GOT3 (cell line): ENCODE measurements at places on chromosomes 12 and 14.

DNA sequence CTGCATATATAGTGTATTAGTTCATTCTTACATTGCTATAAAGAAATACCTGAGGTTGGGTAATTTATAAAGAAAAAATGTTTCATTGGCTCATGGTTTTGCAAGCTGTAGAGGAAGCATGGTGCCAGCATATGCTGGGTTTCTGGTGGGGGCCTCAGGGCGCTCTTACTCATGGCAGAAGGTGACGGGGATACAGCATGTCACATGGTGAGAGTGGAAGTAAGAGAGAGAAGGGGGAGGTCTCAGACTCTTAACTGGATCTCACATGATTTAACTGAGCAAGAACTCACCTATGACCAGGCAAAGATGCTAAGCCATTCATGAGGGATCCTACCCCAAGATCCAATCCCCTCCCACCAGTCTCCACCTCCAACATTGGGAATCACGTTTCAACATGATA is 15.9 kb upstream of the PAWR start:
- no peak for DNase-seq

- DNase-seq, result no peak
Measured at GRCh38 chr12:71415336-71416231, 24.0 kb upstream of the LGR5 start.

GRCh38 chr14:31962920-31963319 is 114.2 kb upstream of the ARHGAP5 start:
- no peak for DNase-seq

DNA sequence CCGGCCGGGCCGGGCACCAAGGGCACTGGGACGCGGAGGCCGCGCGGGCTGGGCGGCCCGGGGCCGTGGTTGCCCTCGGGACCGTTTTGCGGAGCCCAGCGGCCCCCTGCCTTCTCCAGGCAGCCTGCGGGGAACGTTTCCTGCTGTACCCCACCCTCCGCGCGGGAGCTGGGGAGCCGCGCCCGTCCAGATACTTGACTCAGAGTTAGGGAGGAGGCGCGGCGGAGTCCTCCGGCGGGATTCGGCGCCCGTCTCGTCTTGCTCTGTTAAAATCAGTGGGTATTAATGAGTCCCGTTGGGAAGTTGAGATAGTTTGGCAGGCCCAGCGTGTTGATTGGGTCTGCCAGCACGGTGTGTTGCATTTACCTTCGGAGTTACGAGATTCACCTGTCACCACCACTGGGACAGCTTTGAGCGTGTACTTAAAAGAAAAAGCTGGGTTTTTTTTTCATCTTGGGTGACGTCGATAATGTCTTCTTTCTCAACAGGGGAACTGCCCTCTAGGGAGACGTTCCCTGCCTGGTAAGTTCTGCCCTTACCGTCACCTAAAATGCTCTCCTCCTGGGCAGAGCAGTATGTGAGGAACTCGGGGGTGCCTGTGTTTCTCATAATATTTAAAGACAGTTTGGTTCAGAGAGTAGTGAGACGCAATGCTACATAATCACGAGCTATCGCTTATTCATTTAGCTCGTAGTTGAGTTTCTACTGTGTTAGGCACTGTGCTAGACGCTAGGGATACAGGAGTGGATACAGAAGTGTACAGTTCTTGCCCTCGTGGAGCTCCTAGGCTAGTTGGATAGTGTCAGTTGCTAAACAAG is 596 bp downstream of the DLST start:
- no peak for DNase-seq

DNA sequence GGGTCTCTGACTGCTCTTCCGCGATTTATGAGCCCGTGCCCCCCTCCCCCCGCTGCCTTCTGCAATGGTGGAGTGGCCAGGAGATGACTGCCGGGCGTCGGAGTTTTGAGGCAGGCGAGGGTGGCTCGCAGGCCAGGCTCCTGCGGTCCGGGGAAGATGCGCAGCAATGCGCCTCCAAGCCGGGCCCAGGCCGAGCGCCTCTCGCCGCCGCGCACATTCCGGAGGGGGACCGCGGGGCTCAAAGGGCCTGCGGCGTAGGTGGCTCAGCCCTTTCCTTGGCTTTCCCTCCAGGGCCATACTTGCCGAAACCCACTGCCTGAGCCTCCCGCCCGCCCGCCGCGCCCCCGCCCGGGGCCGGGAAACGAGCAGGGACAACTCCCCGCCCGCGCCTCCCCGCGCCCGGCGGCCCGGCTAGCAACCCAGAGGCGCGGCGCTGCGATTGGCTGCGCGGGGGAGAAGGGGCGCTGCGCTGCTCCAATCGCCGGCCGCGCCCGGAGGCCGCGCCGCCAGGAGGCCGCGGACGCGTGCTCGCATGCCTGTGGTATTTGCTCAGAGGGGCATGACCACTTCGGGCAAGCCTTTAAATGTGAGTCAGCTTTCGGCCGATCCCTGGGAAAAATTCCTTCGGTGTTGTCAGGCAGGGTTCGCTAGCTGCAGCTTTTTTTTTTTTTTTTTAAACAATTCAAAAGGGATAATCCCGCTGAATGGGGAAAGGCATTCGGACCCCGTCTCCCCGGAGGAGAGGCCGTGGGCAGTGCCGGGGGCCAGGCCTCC is 157.9 kb upstream of the PARP11 start:
- DNase-seq, result peak; percentile 80

DNA sequence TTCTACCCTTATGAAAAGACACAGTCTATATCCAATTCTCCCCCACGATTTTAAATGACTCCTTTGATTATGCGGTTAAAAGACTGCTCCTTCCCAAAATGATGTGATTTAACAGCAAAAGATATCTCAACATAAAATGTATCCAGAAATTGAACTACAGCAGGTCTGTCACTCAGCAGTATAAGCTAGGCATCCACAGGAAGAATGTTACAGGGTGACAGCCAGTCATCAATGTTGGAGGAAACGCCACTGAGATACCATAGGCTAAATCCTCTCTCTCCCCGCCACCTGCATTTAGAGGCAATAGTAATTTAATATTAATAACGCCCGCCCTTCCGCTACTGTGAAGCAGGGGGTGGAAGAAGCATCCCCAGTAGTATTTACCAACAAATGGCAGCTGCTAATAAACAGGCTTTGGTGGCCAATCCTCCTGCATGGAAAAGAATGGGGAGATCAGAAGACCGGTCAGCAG is 613 bp downstream of the RECQL start:
- no peak for DNase-seq

- no peak for DNase-seq
Measured at GRCh38 chr14:100374270-100374669, 51.1 kb downstream of the SLC25A47 start.

- no peak for DNase-seq
Measured at GRCh38 chr12:91210144-91210543, 27.5 kb upstream of the DCN start.

DNA sequence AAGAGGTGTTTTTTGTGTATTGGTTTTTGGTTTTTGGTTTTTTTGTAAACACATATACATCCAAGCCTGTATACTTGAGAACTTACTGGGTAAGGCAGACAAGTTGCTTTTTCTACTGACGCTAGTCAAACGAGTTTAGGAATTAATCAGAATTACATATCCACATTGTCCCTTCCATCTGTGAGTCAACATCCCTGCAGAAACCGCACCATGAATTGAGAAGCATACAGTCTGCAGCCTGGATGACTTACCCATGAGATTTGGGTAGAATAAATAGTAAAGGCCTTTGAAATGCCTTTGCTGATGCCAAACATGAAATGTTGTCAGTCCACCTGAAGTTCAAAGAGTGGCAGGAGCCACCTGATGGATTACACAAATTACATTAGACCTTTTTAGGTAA is 21.4 kb upstream of the C12orf42 start:
- no peak for DNase-seq

DNA sequence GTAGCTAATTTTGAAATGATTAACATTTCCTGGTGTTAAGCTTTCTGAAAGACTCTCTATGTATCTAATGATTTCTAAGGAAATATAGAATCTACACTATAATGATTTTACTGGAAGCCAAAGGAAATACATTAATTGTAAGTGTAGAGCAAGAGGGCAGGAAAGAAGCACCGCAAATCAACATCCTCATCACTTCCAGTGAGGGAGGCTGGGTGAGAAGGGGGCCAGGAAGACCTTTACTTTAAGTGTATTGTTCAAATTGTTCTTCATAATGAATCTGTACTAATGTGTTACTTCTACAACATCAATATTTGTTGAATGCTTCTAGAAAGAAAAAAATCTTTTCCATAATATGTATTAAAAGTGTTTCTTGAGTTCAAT is 65.3 kb upstream of the DACT1 start:
- DNase-seq, result no peak

- no peak for DNase-seq
Measured at GRCh38 chr14:76977793-76978720, 50.5 kb downstream of the IRF2BPL start.

DNA sequence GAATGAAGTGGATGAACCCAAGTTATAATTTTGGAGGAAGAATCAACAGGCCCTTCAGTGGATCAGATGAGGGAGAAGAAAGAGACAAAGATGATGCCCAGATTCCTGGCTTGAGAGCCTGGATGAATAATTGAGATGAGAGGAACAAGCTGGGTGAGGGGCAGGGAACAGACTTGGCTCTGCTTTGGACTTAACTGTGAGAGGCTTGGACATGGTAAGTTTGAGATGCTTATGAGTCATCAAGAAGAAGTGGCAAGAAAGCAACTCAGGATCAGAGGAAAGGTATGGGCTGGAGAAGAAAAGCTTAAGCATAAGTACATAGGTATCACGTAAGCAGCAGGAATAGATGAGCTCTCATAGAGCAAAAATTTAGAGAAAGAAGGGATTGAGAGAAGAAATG is 55.3 kb downstream of the FIGNL2 start:
- DNase-seq, result no peak

- no peak for DNase-seq
Measured at GRCh38 chr12:52119398-52120254, 40.1 kb downstream of the SMIM41 start.

GRCh38 chr14:98956181-98956580 is 315.8 kb downstream of the BCL11B start:
- no peak for DNase-seq

DNA sequence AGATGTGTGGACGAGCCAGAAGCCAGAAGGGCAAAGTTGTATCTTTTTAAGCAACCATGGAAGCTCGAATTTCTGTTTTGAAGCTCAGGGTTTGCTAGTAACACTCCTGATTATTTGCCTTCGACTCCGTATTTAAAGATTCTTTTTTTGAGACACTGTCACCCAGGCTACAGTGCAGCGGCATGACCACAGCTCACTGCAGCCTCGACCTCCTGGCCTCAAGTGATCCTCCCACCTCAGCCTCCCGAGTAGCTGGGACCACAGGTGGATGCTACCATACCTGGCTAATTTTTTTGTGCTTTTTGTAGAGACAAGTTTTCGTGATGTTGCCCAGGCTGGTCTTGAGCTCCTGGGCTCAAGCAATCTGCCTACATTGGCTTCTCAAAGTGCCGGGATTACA is 18.7 kb upstream of the OASL start:
- no peak for DNase-seq

- no peak for DNase-seq
Measured at GRCh38 chr12:26402648-26403047, 207.3 kb downstream of the SSPN start.

- DNase-seq, result no peak
Measured at GRCh38 chr12:106226884-106227640, 20.8 kb downstream of the CKAP4 start.

GRCh38 chr12:81120961-81121360 is 43.1 kb downstream of the ACSS3 start:
- DNase-seq, result no peak

DNA sequence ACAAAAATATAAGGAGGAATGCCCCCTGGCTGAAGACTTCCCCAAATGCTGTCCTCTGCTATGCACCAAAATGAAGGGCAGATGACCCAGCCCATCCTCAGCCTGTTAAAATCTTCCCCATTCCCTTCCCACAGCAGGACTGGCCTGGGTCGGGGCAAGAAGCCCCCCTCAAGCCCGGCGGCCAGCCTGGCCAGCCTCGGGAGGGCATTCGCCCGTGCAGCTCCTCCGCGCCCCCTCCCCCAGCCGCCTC is 413 bp downstream of the RARG start:
- no peak for DNase-seq

GRCh38 chr12:129371268-129371667 is 518.0 kb downstream of the GLT1D1 start:
- no peak for DNase-seq

- DNase-seq, result no peak
Measured at GRCh38 chr12:67046062-67046461, 223.1 kb upstream of the CAND1 start.

DNA sequence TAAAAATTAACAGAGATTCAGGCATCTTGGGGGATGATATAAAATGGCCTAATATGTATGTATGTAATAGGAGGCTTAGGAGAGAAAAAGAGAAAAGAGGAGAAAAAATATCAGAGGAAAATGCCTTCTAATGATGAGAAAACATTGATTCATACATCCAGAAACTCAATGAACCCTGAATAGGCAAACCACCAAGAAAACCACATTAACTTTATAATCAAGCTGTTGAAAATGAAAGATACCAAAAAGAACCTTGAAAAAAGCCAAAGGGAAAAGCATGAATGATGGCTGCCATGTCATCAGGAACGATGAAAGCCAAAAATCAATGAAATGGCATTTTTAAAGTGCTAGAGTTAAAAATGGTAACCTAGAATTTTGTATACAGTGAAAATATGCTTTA is 180.2 kb downstream of the EPS8 start:
- no peak for DNase-seq

DNA sequence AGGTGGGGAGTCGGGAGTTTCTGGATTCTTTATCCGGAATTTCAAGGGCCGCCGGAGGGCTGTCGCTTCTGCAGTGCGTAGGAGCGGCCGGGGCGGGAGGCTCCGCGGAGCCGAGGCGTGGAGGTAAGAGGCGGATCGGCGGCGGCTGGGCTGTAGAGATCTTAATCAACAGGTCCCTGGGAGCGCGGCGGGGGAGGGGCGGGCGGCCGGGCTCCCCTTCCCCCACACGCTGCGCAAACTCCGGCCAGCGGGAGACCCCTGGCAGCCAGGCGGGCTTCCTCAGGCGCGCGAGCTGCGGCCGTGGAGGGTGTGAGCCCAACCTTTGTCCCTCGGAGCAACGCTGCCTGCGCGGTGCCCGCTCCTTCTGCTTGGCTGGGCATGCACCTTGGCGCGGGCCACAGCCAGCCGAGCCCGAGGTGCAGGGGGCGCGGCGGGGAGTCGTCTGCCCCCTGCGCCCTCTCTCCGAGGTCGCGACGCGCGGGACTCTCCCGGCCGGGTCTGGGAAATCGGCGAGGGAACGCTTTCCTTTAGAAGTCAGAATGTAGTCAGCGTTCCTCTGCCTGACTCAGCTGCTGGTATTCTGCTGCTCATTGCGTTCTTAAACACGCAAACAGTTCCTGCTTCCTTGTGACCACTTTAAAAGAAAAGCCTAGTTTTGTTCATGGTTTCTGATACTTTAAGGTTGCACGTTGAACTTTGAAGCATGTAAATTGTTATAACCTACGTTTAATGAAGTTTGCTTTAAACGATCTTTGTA is at the start of gene PALS1:
Gene PALS1, plus strand, starts transcription at position 25 of the 757 bp plus-strand sequence. CDS start 37,736 bp downstream, outside the sequence.
- no peak for DNase-seq

DNA sequence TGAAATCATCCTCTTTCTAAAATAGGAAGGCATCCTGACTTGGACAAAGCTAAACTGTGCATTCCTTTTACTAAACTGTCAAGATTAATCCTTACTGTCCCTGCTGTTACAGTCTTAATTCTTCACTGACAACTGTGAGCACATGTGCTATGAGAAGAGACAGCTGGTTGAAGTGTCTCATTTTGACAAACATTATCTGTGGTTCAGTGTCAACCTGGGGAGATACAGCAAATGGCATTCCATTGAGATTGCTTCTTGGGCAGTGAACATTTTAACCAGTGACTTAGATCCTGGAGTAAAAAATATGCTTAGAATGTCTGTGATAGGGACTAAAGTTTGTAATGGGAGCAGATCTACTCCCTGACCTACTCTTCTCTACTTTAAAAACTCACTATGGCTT is 552.6 kb upstream of the ATP2B1 start:
- no peak for DNase-seq
